Fibroblast of mammary gland (primary cell): ENCODE measurements at places on chromosomes 16 and 17.

- DNase-seq, result no peak
These were observed 3.6 kb downstream of the QRICH2 start for GRCh38 chr17:76304226-76305134.

GRCh38 chr16:84575914-84576313 lies 42.0 kb downstream of the COTL1 start:
- DNase-seq, result no peak

- no peak for DNase-seq
These were observed 12.9 kb upstream of the VPS4A start for GRCh38 chr16:69298261-69298660.

DNA sequence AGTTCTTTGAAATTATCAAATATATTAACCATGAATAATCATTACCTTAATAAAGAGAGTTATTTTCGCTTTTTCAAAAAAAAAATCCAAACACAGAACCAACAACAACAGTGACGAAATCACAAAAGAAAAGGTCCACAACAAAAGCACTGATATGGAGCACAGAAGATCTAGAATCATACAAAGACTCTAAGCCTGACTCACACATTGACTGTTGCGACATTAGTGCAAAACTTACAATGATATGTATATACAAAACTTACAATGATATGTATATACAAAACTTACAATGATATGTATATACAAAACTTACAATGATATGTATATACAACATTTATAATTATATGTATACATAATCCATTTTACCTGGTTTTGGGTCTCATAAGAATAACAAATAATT lies 117.7 kb downstream of the USP22 start:
- peak; percentile 44 for DNase-seq

DNA sequence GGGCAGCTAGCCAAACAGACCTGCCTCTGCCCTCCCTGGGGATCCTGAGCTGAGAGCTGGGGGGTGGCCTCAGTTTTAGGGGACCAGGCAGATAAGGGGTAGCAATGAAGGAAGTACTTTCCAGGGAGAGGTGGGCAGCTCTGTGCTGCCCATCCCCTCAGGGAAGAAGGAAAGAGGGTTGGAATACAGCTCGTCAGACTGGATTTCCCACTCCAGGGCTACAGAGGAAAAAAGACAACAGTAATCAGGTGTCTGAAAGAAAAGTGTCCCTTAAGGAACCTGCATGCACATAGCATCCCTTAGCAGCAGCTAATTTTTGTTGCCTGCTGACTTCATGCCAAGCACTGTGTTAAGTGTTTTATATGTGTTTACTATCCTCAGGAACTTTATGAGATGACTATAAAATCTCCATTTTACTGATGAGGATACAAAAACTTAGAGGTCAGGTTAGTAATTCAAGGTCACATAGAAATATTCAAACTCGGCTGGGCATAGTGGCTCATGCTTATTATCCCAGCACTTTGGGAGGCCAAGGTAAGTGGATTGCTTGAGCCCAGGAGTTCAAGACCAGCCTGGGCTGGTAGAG lies 3.2 kb upstream of the MRPL58 start:
- no peak for DNase-seq

DNA sequence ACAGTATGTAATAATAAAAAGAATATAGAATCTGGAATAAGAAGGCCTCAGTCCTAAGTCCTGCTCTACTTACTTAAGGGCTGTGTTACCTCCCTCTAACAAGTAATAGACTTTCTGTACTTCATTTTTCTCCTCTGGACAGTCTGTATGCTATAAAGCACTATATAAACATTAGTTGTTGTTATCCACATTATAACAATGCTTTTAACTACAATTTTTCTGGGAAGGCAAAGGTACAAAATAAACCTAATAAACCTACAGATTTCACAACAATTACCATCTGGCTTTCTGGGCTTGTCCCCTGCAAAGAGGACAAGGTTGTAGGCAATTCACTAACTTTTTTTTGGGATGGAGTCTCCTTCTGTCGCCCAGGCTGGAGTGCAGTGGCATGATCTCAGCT lies 32.7 kb downstream of the RFFL start:
- DNase-seq, result no peak

DNA sequence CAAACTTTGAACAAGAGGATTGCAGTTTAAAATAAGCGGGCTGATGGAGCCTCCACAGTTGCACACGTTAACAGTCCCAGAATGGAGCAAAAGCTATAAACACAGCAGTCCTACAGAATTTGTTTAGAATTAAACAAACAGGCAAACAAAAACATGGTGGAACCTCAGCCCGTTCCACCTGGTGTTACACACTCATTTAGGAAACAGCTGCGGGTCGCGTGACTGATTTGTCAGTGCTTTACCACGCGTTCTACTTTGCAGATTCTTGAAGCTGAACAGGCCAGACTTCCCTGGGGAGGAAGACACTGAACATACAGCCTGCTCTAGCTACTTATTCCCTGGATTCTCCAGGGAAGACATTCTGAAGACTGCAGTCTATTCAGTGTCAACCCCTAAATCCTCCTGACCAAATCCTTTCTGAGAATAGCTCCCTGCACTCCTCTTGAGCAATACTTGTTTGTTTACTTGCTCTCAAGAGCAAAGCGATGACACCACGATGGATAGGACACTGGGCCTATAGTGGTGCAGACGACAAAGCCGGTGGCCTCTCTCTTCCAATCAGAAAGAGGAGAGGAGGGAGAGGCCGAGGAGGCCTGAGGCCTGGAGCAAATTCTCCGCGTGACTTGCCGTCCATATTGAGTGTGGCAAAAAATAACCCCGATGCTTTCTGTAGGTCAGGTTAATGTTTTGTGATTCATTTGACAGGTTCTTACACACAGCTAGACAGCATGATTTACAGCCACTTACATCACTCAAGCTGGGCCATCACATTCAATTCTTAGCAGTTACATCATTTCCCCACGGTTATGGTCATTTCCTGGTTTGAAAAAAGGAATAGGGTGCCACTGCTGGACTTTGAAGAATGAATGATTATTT lies 4.0 kb upstream of the MAP1LC3B start:
- DNase-seq, result peak; percentile 99

DNA sequence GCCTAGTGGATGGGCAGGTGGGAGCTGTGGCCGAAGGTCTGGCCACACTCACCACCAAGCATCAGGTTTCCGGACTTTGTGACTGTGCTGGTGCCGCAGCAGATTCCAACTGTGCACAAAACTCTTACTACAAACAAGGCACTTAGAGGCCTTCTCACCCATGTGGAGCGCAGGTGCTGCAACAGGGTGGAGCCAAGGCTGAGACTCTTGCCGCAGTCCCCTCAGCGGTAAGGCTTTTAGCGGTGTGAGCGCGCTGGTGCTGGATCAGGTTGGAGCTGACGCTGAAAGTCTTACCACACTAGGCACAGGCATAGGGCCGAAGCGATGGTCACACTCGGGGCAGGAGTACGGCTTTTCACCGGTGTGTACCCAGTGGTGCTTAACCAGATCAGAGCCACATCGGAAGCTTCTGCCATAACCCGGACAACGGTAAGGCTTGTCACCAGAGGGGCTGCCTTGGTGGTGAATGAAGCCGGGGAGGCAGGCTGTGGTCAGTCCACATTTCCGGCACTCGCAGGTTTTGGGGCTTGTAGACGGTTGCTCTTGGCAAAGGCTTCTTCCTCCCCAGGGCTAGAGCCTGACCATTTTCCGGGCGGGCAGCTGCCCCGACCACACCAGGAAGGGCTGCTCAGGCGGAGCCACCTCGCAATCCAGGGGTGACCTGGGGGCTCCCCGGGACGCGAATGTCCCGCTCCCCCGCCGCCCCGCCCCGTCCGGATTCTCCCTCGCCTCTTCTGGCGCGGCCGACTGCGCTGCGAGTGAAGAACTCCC lies 1.0 kb upstream of the ARMC5 start:
- DNase-seq, result peak; percentile 49

DNA sequence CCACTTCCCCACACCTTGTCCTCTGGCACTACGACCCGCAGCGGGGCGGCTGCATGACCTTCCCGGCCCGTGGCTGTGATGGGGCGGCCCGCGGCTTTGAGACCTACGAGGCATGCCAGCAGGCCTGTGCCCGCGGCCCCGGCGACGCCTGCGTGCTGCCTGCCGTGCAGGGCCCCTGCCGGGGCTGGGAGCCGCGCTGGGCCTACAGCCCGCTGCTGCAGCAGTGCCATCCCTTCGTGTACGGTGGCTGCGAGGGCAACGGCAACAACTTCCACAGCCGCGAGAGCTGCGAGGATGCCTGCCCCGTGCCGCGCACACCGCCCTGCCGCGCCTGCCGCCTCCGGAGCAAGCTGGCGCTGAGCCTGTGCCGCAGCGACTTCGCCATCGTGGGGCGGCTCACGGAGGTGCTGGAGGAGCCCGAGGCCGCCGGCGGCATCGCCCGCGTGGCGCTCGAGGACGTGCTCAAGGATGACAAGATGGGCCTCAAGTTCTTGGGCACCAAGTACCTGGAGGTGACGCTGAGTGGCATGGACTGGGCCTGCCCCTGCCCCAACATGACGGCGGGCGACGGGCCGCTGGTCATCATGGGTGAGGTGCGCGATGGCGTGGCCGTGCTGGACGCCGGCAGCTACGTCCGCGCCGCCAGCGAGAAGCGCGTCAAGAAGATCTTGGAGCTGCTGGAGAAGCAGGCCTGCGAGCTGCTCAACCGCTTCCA lies 2.6 kb downstream of the METTL26 start:
- no peak for DNase-seq

- DNase-seq, result no peak
These were observed 15.0 kb downstream of the MYH13 start for GRCh38 chr17:10357768-10358167.

- no peak for DNase-seq
These were observed 213.4 kb upstream of the GSE1 start for GRCh38 chr16:85399583-85400284.

GRCh38 chr16:5523829-5524228 lies 426.2 kb upstream of the EEF2KMT start:
- DNase-seq, result no peak

GRCh38 chr17:56536766-56537165 lies 56.7 kb upstream of the NOG start:
- no peak for DNase-seq

GRCh38 chr16:27852681-27853080 lies 210.8 kb downstream of the GSG1L start:
- DNase-seq, result no peak

- no peak for DNase-seq
These were observed 75.9 kb downstream of the GOSR1 start for GRCh38 chr17:30552994-30553566.

DNA sequence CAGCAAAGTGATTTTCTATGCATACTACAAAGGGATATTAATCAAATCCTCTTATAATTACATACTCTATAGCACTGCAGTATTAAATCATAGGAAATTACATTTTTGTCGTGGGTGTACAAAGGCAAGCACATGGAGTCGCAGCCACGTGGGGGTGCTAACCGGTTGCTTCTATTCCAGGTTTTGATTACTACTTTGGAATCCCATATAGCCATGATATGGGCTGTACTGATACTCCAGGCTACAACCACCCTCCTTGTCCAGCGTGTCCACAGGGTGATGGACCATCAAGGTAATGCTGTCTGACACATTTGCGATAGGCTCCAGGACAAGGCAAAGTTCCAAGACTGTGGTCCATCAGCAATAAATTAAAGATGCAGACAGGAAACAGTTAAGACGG lies 60.1 kb downstream of the ARSG start:
- peak; percentile 65 for DNase-seq

DNA sequence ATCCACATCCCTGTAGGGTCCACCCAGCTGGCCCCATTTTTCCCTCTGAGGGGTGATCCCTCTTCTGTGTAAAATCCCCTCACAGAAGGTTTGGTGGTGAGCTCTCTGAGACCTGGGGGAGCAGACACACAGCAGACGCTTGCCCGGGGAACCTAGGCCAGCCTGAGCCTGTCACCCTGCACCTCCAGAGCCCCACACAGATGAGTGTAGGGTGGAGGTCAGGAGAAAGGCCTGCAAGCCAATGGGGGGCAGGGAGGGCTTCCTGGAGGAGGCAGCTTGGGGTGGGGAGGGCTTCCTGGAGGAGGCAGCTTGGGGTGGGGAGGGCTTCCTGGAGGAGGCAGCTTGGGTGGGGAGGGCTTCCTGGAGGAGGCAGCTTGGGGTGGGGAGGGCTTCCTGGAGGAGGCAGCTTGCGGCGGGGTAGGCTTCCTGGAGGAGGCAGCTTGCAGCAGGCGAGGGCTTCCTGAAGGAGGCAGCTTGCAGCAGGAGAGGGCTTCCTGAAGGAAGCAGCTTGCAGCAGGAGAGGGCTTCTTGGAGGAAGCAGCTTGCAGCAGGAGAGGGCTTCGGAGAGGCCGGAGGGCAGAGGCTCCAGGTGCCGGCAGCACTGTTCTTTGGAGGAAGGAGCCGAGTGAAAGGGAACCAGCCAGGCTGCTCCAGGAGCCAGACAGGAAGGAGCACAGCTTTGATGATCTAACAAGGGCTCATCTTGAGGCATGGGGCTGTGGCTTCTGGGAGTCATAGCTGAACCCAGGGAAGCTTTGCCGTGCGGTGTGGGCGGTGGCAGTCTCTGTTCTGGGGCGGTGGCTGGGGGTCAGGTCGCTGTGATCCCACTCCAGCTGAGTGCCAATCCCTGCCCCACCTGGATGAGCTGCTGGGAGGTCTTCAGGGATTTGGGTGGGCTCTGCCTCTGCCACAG lies 83.7 kb upstream of the ZNF469 start:
- DNase-seq, result peak; percentile 75

GRCh38 chr17:2420176-2420575 lies 19.3 kb upstream of the MNT start:
- DNase-seq, result no peak

- DNase-seq, result no peak
These were observed 719.0 kb downstream of the KCNJ18 start for GRCh38 chr17:22411185-22411784.

DNA sequence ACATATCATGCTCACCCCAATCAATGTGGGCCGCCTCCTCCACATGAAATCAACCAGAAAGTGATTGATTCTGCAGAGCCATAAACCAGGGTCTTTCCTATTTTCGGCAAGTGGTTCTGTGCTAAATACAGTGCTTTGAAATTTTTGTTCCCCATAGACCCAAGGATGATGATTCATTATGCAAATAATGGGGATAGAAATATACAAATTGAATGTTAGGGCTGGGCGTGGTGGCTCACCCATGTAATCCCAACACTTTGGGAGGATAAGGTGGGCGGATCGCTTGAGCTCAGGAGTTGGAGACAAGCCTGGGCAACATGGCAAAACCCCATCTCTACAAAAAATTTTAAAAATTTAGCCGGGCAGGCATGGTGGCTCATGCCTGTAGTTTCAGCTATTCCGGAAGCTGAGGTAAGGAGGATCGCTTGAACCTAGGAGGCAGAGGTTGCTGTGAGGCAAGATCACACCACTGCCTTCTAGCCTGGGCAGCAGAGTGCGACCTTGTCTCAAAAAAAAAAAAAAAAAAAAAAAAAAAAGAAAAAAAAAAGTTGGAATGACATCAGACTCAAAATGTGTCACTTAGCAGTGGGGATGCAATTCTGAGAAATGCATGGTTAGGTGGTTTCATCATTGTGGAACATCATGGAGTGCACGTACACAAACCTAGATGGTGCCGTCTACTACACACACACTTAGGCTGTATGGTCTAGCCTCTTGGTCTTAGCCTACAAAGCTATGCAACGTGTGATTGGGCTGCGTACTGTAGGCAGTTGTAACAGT lies 581.7 kb downstream of the MAF start:
- DNase-seq, result no peak

DNA sequence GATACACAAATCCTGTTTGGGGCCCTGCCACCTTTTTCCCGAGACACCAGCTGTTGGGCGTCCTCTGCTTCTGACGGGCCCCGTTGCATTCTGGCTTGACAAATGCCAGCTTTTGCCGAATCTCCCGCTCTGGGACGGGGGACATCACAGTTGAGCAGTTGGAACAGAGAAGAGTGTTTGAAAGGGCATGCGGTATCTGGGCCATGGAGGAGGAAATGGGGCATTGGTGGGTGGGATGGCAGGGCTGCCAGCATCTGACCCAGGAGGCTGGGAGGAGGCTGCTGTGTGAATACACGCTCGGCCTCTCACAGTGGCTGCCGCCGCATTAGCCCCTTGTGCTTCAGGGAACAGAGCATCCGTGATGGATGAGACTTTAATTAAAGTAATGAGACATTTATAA lies 184.3 kb upstream of the TNRC6C start:
- DNase-seq, result no peak
